ENCODE measurements at places on chromosomes 16 and 17.
A peak's percentile ranks its signal among the peaks of the same experiment; 100 is the strongest.

- no peak for DNase-seq
Observed at GRCh38 chr17:79803997-79804855, 7.3 kb upstream of the CBX8 start.

DNA sequence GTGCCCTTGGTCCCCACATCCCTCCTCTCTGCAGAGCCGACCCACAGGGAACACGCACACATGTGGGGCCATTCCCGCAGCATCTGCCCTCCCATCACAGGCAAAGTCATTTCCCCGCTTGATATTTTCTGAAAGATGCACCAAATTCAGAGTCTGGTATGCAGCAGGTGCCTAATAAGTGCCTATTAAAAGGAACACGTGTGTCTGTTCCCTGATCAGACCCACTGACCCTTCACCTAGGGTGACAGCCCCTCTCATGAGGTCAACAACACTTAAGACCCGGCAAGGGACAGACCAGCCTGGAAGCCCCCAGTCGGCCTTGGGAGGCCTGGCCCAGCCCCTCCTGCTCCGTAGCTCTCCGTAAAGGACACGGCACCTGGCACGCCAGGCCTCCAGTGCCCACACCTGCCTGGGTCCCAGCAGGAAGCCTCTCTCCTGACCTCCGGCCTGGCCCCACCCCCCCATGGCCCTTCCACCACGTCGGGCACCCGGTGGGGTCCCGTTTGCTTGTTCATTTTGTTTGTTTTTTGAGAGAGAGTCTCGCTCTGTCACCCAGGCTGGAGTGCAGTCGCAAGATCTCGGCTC lies 20.0 kb downstream of the UNKL start:
- no peak for DNase-seq

DNA sequence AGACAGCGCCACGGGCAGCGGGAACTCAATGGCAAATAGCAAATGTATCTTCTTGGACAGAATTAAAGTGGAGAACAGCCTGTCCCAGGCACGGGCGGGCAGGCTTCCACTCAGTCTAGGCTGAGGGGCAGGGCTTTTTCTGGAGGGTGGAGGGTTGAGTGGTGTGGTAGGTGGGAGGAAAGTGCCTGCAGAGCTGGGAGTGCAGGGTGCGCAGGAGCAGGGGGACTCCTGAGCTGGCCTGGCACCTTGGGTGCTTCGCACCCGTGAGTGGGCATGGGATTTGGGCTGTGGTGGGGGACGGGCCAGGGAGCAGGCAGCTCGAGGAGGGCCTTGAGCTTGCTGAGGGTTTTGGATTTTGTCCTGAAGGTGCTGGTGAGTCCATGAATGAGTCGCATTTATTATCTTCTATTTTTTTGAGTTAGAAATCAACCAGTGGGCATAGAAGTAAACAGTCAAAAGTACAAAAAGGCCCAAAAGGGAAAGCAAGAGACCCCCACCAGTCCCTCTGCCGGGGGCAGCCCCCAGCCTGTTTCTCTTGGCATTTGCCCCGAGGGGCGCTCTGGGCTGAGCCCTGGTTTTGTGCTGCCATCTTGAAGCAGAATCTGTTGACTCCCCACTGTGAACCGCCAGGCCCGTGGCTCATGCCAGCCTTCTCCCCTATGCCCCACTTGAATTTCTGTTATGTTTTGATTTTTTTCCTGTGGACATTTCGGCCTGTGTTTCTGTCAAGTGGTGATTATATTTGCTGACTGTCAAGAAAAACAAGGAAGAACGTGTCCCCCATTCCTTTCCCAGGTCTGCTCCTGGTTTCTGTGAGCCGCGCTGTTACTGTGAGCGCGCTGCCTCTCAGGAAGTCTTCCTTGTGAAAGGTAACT lies 8.2 kb downstream of the ADORA2B start:
- no peak for DNase-seq

- DNase-seq: peak; percentile 61
Observed at GRCh38 chr17:15475631-15476354, 8.4 kb upstream of the CDRT4 start.

GRCh38 chr16:17451843-17452242 lies 18.9 kb downstream of the XYLT1 start:
- DNase-seq: no peak

DNA sequence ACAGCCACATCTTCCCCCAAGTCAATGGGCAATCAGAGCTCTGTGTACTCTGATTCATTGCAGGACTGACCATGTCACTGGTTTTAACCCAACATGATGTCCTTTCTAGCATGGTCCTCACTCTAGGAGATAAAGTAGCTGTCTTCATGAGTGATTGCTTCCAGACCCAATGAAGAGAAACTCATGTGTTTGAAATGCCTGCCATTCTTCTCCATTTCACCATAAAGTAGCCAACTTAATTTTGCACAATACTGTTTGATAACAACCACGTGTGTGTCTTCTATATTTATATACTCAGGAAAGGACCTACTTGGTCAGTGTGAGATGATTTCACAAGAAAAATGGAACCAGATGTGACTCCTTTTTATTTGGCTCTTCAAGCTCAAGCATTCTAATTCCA lies 172.5 kb downstream of the AXIN2 start:
- DNase-seq: no peak

GRCh38 chr17:42342242-42343008 lies 45.8 kb downstream of the STAT3 start:
- DNase-seq: peak; percentile 87

DNA sequence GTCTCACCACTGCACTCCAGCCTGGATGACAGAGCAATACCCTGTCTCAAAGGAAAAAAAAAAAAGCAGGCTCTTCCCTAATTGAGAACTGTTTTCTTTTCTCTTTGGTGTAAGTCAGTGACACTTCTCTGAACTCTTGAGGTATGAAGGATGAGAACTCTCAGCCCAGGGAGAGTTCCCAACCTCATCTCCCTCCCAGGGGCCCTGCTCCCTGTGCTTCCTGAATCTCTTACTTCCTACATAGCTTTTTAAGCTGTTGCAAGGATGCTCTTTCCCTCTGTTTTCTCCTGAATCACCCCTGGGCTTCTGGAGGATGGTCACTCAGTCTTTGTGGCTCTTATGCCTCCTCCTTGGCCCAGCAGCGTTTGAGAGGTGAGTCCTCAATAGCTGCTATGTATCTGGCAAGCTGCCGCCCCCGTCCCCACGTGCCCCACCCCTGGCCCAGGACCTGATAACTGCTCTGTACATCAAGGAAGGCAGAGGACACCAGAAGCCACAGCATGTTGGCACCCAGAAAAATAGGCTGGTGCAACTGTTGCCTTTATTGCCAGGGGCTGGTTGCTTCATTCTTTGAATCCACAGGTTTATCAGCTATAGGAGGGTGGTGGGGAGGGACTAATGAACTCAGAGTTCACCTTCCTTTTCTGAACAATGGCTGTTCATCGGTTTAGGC lies 24.0 kb downstream of the IGF2BP1 start:
- DNase-seq: no peak

GRCh38 chr17:39051001-39051585 lies 83.9 kb upstream of the FBXO47 start:
- no peak for DNase-seq

DNA sequence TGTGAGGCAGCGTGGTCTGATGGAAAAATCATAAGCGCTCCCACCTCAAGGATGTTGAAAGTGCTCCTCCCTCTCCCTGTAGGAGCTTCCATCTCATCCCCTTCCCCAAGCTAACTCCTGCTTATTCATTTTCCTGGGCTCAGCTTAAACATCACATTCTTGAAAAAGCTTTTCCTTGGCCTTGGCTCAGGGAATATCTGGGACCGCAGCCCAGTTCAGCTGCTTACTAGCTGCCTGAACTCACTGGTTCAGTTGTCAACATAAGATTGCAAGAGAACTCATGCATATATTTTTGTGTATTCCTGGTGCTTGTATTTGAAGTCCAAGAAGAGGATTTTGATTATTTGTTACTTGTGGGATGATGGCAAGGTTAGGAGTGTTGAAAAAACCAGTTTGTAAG lies 91.5 kb downstream of the UTP18 start:
- DNase-seq: peak; percentile 25

GRCh38 chr16:85878875-85879274 lies 20.1 kb upstream of the IRF8 start:
- peak; percentile 79 for DNase-seq

DNA sequence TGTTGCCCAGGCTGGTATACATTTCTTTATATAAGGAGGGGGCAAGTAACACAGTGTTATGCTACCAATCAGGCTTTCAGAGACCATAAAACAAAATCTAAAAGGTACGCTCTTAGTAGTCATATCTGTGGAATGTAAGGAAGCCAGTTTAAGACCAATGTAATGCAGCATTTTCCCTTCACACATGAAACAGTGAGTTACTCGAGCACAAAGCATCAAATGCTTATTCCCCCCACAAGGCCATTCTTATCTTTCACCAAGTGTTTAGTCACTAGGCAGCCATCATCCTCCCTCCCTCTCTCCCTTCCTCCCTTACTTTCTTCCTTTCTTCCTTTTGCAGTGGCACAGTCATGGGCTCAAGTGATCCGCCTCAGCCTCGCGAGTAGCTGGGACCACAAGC lies 12.8 kb downstream of the HMOX2 start:
- DNase-seq: peak; percentile 90

- DNase-seq: peak; percentile 35
Observed at GRCh38 chr17:2190014-2190413, 113.6 kb downstream of the SMG6 start.

DNA sequence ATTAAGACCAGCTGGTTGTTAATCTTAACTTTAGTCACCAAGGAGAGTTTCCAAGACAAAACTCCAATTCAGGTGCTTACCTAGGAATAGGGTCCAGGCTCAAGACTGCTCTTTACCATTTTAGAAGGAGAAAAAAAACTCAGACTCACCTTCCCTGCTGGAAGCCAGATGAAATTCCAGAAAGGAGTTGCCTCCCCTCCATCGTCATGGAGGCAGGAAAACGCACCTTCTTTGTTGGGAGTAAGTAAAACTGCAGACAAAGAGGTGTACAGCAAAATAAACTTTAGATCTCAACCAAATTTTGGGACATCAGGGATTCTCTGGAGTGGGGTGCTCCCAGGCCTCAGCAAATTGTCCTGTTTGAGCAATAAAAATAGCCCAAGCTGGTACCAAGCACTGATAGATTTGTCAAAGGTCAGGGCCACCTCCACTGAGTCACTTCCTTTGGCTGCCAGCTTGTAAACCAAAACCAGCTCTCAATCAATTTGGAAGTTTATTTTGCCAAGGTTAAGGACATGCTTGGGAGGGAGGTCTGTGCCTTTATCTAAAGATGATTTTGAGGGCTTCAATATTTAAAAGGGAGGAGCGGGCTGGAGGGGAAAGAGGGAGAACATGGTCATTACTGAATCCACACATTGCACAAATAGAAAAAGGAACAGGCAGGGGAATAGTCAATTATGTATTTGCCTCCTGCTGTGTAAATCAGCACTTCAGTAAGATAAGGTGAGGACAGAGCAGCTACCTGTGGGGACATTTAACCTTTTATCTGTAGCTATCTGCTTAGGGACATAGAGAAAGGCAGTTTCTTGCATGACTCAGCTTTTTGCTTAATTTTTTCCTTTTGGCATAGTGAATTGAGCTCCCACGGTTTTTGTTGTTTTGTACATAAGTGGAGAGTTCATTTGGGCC lies 1.5 kb upstream of the ALDH3A2 start:
- DNase-seq: peak; percentile 25

- peak; percentile 66 for DNase-seq
Observed at GRCh38 chr16:21301168-21301894, 23.2 kb upstream of the CRYM start.

DNA sequence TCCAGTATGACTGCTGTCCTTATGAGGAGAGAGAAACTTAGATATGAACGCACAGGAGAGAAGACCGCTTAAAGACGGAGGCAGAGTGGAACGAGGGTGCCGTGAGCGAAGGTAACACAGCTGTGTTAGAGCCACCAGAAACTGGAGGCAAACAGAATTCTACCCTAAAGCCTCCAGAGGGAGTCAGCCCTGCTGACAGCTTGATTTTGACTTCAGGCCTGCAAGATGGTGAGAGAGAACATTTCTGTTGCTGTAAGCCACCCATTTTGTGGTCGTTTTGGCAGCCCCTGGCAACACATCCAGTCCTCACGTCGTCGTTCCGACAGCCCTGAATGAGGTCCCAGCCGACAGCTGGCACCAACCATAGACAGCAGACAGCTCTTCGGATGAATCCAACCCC lies 2.8 kb upstream of the SPATA2L start:
- no peak for DNase-seq

DNA sequence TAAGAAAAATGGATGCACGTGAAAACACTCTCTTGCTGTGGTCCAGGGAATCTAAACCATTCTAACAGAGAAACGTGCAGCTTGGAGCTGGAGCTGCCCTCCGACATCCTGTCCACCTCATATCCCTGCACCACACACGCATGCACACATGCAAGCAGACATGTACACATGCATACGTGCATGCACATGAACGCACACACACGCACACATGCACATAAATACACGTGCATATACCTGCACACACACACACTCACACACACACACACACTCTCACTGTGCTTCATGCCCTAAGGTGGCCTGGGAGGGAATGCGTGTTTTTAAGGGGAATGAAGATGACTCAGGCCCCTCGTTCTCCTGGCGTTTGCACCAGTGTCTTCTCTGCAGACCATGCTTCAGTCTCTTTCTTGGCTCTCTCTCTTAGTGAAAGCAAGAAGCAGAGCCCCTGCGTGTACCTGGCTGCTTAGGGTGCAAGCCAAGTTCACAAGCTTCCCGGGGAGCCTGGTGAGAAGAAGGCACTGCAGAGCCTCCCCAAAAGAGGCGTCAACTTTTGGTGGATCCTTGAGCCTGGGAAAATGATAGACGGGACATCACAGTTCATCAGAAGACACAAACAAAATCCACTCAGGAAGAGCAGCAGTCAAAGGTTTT lies 72.8 kb downstream of the GOSR1 start:
- DNase-seq: no peak

DNA sequence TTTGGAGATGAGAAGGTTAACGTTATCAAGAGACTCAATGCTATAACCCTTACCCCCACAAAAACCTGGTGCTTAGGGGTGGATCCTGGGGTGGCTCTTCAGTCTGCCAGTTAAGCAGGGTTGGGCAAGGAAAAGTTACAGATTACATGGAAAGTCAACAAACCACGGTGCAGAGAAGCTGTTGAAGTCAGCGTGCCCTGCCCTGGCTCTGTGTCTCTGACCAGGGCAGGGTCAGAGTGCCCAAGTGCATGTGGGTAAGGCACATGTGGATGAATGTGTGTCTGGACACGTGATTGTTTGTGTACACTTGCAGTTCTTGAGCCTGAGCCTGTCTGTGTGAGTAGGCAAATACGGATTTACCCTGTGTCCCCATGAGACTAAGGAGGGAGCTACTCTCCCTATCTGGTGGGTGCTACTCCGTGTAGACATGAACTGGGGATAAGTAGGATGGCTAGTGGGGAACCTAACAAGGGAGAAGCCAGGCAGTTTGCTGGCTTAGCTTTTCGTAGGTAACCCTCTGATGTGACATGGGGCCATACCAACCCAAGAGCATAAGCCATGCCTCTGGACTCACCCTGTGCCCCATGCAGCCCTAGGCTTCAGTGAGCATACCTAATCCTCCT lies 5.5 kb downstream of the IGFBP4 start:
- DNase-seq: no peak

DNA sequence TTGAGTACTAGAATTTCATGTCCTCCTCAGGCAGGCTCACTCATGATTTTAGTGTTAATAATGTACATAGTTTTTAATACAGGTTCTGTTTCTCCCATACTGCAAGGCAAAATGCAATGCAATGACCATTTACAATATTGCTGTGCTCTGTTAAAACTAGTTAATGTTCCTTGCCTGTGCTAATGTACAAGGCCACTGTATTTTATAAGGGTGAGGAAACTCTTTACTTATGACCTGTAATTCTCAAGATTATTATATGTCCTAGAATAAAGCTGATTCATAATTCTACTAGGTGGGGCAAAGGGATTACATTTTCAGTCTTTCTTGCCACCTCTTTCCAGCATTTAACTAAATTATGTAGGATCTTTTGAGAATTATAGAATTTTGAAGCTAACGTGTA lies 19.4 kb downstream of the TMIGD1 start:
- no peak for DNase-seq

- DNase-seq: peak; percentile 18
Observed at GRCh38 chr17:72008236-72008876, 112.5 kb upstream of the SOX9 start.

Measured in iris pigment epithelial cell (primary cell).